ENCODE measurements at places on chromosomes 3 and 15.

DNA sequence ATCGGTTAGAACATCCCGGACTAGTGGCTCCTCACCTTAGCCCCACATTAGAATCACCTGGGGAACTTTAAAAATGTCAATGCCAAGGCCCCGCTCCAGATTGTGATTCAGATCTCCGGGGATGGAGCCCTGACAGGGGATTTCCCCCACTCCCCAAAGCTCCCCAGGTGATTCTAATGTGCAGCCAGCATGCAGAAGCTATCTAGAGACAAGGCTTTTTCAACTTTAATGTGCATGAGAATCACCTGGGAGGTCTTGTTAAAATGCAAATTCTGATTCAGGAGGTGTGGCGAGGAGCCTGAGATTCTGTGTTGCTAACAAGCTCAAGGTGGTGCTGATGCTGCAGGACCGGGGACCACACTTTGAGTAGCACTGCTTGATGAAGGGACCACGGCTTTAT, 156.7 kb downstream of the RAB11A start:
- DNase-seq = no peak

DNA sequence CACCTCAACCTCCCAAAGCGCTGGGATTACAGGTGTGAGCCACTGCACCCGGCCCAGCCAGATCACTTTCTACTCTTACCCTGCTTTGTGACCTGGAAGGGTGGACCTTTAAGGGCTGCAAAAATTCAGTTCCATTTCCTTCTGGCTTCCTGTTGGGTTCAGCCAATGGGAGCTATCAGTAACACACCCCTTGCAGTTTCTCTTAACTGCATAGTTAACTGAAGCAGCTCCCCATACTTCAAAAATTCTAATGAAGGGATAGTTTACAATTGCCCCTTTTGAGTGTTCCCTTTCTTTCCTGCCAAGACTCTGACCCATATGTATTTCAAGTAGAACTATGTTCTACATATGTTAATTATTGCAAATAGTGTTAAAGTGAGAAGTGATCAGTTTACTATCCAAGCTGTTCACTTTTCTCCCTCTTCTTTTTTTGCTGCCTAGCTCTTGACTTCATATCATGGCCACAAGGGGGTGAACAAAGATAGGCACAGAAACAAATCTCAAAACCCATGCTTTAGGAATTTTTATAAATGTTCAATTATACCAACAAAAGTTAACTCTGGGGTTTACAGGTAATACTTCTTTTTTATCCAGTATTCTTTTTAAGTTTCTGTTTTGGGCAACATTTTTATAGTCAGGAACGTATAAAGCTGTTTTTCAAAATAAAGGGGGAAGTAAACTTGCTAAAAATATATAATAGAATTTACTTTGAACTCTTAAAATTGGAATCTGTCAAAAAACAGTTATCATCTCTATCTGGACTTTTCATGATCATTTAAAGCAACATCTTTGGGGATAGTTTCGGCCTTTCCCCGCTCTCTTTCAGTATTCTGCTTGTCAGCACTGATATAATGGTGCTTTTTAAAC, 8.1 kb downstream of the PGBD4 start:
- no peak for DNase-seq

- DNase-seq = no peak
These were observed 25.0 kb upstream of the TEX264 start for GRCh38 chr3:51646091-51646490.

- no peak for DNase-seq
These were observed 16.6 kb downstream of the KPNA1 start for GRCh38 chr3:122498152-122498551.

- DNase-seq = no peak
These were observed 111.6 kb downstream of the KBTBD8 start for GRCh38 chr3:67109651-67110204.

- DNase-seq = no peak
These were observed 18.3 kb downstream of the MYZAP start for GRCh38 chr15:57609805-57610529.
